ENCODE measurements at places on chromosomes 16 and 17. TPM values are rescaled to one million over a fixed set of nuclear protein-coding genes. Genes with fewer than 3 reads are reported as not detected.

The YBX2 gene
- 0.67 TPM for total RNA-seq

The BRIP1 gene
- total RNA-seq, result 16.8 TPM

The NTN1 gene
- not detected for total RNA-seq

The ARL5C gene
- not detected for total RNA-seq

The C1QTNF1 gene
- not detected for total RNA-seq

The ACAP1 gene
- 785 TPM for total RNA-seq

The ZNF174 gene
- total RNA-seq, result 14.3 TPM

The FUS gene
- total RNA-seq, result 544 TPM

The MYH2 gene
- not detected for total RNA-seq
